ENCODE measurements at places on chromosomes 1 and 21.

- DNase-seq: peak; percentile 14
These were observed 255.1 kb downstream of the PTPRC start for GRCh38 chr1:198893763-198894444.

GRCh38 chr1:5648410-5649165 lies 343.6 kb downstream of the NPHP4 start:
- no peak for DNase-seq

GRCh38 chr1:100463791-100464424 lies 74.0 kb upstream of the GPR88 start:
- peak; percentile 22 for DNase-seq

DNA sequence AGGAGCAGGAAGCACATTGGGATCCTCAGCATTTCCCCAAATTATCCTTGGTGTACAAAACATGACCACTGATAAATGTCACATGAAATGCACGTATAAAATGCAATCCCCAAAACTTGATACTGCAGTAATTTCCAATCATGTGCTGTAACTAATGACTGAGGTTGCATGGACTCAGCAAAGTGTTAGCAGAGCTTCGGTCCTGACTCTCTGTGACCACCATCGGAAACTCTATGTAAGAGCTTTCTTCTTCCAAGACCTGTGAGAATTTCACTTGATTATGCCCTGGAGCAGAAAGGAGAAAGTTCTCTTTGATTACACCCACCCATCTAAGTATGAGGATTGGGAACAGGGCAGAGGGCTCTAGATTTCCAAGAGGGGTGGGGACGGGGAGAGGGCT lies 908 bp downstream of the CD53 start:
- no peak for DNase-seq

GRCh38 chr1:212495766-212496494 lies 63.2 kb downstream of the NENF start:
- no peak for DNase-seq

DNA sequence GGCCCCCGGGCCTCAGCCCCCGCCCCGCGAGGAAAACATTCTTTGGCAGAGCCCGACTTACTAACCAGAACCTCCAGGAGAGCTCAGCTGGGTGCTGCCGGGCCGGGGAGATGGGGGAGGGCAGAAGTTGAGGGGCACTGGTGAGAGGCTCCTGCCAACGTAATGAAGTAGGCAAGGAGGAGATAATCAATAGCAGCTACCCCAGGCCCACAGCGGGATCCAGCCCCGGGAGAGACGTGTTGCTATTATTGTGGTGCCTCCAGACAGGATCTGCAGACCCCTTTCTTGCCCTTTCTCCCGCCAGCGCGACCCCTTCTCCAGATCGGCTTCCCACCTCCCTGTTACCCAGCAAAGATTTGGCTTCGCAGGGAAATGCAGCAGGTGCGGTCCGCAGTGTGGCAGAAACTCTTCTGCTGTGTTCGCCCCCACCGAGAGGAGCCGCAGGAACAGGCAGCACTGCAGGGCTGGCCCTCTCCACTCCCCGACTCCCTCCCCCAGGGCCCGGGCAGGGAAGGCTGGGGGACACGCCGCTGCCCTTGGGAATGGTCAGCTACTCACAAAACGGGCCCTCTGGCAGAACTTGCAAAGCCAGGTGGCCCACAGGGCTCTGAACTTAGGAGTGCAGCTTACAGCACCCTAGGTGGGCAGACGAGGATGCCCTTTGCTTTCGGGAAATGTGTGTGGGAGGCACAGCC lies 1.5 kb upstream of the KCNA2 start:
- no peak for DNase-seq

DNA sequence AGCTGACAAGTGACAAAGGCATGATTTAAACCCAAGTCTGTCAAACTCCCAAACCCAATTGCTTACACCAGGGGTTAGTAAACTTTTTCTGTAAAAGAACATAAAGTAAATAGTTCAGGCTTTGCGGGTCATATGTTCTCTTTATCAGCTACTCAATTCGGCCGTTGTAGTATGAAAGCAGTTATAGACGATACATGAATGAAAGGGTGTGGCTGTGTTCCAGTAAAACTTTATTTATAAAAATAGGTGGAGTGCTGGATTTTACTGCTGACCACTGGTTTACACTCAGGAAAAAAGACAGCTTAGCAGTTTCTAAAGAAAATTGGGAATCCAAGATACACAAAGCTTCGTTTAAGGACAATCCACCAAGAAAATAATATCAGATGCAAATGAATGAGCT lies 124.3 kb upstream of the BCL9 start:
- no peak for DNase-seq

DNA sequence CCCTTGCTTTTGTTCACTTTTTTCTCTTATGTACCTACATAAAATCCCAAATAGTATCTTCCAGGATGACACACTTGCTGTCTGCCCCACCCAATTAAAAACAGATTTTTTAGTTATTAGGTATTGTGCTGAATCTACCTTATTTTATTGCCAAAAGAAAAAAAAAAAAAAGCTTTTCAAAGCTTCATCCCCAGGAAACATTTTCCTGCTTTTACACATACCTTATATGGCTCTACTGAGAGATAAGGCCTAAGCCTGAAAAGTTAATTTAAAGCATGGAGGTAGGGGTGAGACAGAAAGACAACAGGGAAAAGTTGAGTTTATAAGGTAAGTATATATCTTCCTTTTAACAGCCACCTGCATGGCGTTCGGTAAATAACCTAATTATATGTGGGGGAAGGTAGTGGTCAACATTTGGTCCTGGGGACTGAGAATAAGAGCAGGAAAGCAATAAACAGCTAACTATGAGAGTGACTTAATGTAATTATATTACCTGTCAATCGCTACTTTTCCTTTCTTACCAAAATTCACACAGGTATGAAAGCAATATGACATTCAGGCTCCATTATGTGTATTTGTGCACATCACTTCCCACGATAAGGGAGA lies 54.6 kb upstream of the BOLA1 start:
- no peak for DNase-seq

- no peak for DNase-seq
These were observed 123.6 kb upstream of the DNAH14 start for GRCh38 chr1:224805889-224806288.

DNA sequence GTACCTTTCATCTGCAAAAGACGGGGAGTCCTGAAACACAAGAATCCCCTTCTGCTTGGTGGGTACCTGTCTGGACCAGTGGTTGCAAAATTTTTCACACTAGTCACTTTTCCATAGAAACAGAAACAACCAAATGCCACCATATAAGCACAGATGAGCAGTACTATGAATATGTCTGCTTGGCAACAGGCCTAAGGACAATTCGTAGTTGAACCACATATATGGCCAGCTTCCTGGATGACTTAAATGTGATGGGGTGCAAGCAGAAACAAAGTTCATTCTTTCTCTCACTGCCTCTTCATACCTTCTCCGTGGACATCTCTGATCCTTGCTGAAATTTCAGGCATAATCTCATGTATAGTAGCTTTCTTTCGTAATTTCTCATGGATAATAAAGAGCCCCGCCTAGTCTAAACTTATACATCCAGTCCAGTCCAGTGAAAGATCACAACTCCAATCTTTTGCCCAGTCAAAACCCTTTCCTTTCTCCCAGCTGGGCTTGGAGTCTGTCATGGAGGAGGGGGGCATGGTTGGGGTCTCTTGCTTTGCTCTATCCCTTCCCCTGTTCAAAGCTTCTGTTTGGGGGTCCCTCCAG lies 7.0 kb downstream of the FCAMR start:
- peak; percentile 30 for DNase-seq

DNA sequence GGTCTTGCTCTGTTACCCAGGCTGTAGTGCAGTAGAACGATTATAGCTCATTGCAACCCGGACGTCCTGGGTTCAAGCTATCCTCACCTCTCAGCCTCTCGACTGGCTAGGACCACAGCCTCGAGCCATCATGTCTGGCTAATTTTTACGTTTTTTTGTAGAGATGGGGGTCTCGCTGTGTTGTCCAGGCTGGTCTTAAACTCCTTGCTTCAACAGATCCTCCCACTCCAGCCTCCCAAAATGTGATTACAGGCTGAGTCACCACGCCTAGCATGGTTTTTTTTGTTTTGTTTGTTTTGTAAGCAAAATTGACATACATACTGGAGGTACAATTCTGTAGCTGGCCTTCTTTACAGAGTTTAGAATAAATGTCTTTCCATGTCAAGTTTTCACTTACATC lies 994 bp upstream of the LAMTOR5 start:
- no peak for DNase-seq

- no peak for DNase-seq
These were observed 44.8 kb downstream of the SNX7 start for GRCh38 chr1:98706173-98706843.

DNA sequence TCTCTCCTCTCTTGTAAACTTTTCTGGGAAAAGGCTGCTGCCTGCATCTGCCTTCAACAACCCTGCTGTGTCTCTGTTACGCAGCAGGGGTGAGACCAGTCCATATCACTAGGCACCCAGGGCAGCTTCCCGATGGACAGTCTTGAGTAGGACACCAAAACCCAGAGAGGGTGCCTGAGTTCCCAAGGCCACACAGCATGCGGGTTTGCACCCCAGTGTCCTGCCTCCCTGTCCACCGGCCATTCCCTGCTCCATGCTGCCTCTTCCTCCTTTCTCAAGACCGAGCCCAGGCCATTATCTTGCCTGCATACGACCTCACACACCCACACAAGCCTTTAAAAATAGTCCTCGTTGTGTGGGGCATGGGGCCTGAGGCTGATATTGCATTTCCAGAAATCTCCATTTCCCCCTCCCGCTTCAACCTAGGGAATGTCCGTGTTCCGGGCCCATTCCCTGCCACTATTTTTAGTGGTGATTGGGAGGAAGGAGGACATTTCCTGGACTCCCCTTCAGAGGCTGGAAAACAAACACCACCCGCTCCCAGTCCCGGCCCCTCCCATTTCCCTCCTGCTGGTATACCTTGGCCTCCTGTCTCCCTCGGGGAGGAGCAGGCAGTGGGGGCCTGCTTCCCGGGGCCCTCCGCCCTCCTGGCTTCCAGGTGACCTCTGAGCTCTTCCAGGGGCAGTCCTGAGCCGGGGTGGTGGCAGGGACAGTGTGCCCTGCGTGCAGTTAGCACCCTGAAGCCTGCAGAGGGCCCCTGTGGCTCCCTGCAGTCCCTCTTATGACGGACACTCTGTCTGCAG lies 132.4 kb upstream of the TMEM51 start:
- DNase-seq: no peak

DNA sequence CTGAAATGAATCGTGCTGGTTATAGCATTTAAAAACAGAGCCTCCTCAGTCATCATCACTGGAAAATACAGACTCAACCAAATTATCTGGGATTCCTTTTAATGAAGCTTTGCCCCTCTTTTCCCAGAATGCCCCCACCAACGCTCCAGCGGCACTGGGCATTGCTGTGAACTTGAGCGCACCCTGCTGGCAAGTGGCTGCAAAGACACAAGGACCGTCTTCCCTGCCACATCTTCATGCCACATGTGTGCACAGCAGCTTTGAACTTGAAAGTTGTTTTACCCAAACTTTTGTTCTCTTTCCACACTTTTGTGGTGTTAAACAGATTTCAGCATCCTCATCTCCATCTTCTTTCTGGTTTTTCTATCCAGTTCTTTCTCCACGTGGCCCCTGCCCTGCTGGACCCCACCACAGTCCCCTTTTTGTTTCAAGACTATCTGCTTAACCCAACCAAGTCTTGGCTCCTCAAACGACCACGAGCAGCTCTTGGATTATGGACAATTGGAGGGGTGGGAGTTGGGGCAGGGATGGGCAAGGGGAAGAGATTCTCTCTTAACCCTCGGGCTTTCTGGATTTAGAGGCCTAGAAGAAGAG lies 12.8 kb upstream of the LMX1A start:
- DNase-seq: peak; percentile 42

GRCh38 chr1:182783068-182783467 lies 6.5 kb upstream of the NPL start:
- no peak for DNase-seq

- DNase-seq: peak; percentile 35
These were observed 4.6 kb downstream of the DMAP1 start for GRCh38 chr1:44217809-44218410.

DNA sequence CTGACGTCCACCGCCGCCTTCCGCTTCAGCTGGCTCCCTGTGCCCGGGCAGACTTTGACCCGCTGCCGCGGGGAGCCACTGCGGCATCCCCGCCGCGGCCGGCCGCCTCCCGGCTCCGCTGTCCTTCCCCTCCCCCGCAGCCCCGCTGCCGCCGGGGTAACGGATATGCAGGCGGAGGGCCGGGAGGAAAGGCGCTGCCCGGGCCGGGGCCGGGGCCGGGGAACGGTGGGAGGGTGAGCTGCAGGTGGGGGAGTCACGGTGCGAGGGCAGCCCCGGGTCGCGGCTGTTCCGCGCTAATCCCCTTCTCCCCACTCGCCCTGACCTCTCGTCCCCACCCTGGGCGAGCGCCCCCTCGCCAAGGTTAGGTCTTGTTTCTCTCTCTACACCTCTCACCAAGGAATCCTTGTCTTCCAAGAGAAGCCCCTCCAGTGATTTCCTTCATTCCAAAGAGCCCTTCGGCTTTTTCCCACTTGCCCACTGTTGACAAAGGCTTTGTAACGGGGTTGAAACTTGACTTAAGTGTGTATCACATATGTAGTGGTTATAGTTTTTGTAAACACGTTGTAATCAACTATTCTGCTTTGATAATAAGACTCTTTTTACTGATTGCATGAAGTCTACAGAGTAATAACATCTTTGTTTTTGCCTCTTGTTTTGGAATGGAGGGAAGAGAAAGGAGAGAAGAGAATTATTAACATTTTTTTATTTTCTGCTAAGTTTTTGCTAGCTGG lies 669 bp downstream of the XPR1 start:
- no peak for DNase-seq

DNA sequence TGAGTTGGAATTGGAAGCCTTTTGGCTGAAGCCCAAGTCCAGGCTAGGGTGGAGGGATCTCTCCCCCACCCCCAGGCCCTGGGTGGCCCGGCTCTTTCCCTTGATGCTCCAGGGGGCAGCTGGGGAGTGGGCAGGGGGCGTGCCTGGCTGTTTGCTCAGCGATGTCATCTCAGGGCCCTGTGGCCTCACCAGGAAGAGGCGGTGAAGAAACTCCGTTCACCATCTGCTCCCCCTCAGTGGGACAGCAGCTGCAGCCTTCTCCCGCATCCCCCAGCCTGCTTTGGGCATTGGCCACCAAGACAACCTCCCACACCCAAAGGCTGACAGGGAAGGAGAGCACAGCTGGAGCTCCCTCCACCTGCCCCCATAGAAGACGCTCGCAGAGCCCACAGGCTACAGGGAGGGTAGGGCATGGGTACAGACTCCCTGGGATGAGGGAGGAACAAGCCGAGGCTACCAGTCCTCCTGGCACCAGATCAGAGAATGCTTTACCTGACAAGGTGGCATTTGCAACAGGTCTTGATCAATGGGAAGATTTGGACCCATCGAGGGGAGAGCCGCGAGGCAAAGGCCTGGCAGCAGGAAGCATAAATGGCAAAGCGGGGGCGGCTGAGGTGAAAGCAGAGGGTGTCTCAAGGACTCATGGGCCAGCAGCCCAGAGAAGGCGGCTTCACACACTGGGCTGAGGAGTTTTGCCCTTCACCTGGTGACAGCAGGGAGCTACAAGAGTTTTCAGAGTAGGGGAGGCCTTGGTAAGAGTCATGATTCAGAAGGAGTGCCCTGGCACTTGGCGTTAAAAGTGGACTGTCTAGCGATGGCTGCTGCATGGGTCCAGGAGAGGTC lies 6.5 kb upstream of the GUCA2A start:
- DNase-seq: no peak

GRCh38 chr1:109282497-109282951 lies 421 bp downstream of the PSRC1 start:
- no peak for DNase-seq

Data from HFFc6 (cell line).